Lung (tissue), 17 donors: ENCODE measurements at places on chromosomes 13 and 19. TPM values are rescaled to one million over a fixed set of nuclear protein-coding genes. Genes with fewer than 3 reads are reported as not detected.

- no peak for DNase-seq
Observed at GRCh38 chr13:50236898-50237318, 221.7 kb downstream of the KCNRG start.

DNA sequence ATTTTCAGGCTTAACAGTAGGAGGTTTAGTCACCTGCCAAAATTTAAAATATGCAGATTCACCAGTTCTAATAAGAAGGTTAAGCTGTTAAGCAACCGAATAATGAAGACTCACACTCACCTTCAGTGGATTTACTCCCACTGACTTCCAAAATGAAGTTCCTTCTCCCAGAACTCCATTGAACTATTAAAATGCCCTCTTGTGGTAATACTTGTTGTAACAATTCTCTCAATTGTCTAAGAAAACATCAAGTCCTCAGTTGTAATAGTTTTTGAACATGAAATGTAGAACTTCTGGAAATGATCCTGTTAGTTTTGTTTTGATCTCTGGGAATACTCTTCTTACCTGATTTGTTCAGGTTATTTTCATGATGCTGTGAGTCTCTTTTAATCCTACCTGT lies 522.0 kb upstream of the ATXN8OS start:
- DNase-seq: no peak

- no peak for DNase-seq
Observed at GRCh38 chr13:110166598-110166997, 140.4 kb downstream of the COL4A1 start.

Gene SH3GL1
- polyA plus RNA-seq: 53.1 TPM

Gene TTC9B
- not detected for polyA plus RNA-seq
